ENCODE measurements at places on chromosomes 1 and 21. TPM values are rescaled to one million over a fixed set of nuclear protein-coding genes. Genes with fewer than 3 reads are reported as not detected.

CRNN gene
- total RNA-seq, result not detected

CELA2A gene
- total RNA-seq, result 0.72 TPM

MNDA gene
- total RNA-seq, result not detected

RXRG gene
- not detected for total RNA-seq

FCAMR gene
- not detected for total RNA-seq

SH2D2A gene
- 0.69 TPM for total RNA-seq

WNT3A gene
- total RNA-seq, result not detected

PTPRU gene
- 0.72 TPM for total RNA-seq

TMEM81 gene
- total RNA-seq, result 4.0 TPM

ZBTB40 gene
- total RNA-seq, result 24.3 TPM

MAEL gene
- not detected for total RNA-seq

C1orf226 gene
- total RNA-seq, result 38.4 TPM

KIF1B gene
- 33.0 TPM for total RNA-seq

SLC16A4 gene
- 0.46 TPM for total RNA-seq

LRRN2 gene
- 2.0 TPM for total RNA-seq

PCBP3 gene
- not detected for total RNA-seq

All from Panc1 (cell line).